ENCODE measurements at places on chromosomes 4 and X. TPM values are rescaled to one million over a fixed set of nuclear protein-coding genes. Genes with fewer than 3 reads are reported as not detected.
A peak's percentile ranks its signal among the peaks of the same experiment; 100 is the strongest.

DNA sequence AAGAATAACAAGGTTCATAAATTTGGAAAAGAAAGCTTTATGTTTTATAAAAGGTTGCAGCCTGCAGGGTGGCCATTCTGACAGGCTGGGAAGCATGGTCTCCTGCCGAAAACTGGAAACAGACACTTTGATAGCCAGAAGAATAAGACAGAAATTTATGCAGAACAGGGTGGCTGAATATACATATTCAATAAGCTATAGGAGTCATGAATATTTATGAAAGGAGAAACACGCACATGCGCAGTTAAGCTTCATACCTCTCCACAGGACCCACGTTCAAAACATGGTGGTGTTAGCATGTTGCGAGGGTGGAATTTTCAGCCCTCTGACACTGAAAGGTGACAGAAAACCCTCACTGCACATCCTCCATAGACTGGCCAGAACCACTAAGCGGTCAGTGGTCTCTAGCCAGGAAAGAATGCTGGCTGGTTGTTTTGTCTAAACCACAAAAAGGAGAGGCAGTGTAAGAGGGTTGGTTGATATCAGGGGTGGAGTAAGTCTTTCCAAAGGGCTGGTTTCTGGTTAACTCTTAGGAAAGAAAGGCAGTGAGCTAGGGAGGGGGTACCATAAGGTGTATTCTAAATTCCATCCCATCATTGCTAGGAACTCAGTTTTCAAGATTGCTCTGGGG, 58.2 kb downstream of the ANXA10 start:
- no peak for DNase-seq

- no peak for DNase-seq
These were observed 1.6 kb upstream of the LRAT start for GRCh38 chr4:154741922-154742850.

DNA sequence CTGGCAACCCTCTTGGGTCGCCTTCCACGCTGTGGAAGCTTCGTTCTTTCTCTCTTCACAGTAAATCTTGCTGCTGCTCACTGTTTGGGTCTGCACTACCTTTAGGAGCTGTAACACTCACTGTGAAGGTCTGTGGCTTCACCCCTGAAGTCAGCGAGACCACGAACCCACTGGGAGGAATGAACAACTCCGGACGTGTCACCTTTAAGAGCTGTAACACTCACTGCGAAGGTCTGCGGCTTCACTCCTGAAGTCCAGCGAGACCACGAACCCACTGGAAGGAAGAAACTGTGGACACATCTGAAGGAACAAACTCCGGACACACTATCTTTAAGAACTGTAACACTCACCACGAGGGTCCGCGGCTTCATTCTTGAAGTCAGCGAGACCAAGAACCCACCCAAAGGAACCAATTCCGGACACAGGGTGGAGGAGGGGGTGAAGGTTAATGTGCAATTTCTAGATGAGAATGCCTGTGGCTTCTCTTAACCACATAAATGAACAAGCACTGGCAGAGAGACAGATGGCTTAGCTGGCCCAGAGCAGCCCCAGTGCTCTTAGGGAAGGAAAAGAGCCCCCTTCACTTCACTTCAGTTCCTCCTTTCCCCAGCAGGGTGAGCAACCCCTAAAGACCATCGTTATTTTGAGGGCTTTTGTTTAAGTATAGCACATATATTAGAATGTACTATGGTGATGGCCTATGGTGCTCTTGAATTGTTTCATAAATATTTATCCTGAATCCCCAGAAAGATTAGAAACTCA, 73.0 kb downstream of the LUZP4 start:
- no peak for DNase-seq

SLC49A3 gene
- total RNA-seq, result 14.6 TPM

- DNase-seq, result no peak
These were observed 810.7 kb upstream of the AMOT start for GRCh38 chrX:113651306-113651705.

DNA sequence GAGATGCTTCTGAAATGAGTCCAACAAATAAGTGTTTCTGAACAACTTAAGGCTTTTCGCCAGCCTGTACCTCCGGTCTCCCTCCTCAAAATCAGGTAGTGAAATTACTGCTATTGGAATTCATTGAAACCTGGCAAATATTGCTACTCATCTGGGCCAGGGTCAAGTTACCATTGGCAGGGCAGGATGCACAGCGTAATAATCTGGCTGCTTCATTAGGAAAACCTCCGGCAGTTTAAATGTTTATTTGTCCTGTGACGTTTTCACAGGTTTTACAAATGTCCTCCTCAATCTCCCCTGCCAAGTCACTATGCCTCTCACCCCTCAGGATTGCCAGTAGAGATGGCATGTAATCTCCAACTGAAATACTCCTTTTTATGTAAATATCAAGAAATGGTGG, 92.6 kb upstream of the KDR start:
- no peak for DNase-seq

- no peak for DNase-seq
These were observed 163.6 kb downstream of the ZNF674 start for GRCh38 chrX:46381630-46382029.

- DNase-seq, result no peak
These were observed 101.9 kb downstream of the PCDH7 start for GRCh38 chr4:30821859-30822612.

DNA sequence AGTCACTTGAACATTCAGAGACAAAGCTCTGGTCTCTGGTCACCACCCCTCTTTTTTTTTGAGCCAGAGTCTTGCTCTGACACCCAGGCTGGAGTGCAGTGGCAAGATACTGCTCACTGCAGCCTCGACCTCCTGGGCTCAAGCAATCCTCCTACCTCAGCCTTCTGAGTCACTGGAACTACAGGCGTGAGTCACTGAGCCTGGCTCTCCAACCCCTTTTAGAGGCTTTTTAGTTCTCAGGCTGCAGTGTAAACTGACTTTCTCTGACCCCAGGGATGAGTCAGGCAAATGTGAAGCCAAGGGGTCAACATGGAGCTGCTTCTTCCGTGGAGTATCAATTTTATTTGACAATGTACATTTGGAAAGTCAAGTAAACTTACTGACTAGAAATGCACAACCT, 229.2 kb downstream of the PTTG2 start:
- DNase-seq, result no peak

DNA sequence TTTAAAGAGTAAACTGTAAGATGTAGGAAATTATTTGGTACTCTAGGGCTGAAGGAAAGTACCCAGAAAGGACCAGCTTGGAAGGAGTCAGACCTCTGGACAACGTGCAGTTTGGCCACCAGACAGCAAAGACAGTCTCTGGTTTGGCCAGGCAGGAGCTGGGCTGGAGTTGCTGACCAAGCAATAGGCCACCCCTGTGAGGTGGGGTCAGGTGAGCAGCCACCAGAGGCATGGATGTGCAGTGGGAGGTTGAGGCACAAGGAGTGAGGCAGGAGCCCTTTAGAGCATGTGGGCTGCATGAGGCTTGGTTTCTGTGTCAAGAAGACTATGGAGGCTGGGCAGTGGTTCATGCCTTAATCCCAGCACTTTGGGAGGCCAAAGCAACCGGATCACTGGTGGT, 17.7 kb upstream of the MRFAP1 start:
- no peak for DNase-seq

POF1B gene
- total RNA-seq, result 1.2 TPM

IBSP gene
- total RNA-seq, result not detected

GRCh38 chr4:131388277-131388676, 1760.8 kb upstream of the PCDH10 start:
- DNase-seq, result no peak

- no peak for DNase-seq
These were observed 17.5 kb downstream of the TRAPPC2 start for GRCh38 chrX:13716905-13717304.

GRCh38 chr4:185774845-185775680, 36.9 kb downstream of the SORBS2 start:
- DNase-seq, result no peak

GRCh38 chr4:17168571-17168970, 270.1 kb upstream of the LDB2 start:
- no peak for DNase-seq

TIGD4 gene
- 0.13 TPM for total RNA-seq

- no peak for DNase-seq
These were observed 110.9 kb downstream of the SLC39A8 start for GRCh38 chr4:102234243-102234838.

TRIM2 gene
- 15.3 TPM for total RNA-seq

DNA sequence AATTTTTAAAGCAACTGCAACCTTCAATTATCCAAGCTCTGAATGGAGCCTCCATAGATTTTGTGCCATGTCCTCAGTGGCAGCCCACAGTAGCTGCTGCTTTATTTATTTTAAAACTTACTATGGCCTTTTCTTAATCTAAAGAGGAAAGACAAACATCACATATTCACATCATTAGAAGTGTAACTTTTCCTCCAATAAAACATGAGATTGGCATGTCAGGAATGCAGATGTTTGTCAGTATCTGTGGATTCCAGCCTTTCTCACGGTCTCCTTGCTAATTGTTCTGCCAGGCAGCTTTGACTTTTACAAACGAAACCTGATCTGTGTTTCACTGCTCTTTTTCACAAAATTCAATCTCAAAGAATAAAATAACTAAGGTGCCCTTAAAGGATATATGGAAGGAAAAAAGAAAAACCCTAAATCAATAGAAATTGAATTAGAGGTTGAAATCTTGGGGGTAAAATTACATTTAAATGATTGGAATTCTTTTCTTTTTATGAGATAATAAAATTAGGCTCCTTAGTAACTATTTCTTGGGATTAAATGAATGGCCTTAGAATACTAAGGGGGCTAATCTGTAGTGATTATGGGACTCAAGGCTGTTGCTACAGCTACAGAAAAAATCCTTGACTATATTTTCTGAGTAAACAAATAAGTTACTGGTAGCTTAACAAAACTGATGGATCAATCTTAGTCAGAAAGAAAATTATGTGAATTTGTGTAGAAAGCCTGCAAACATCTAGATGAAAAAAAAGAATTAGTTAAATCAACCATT, 151.3 kb downstream of the RTL9 start:
- DNase-seq, result no peak

- DNase-seq, result no peak
These were observed 1999.1 kb upstream of the ADGRL3 start for GRCh38 chr4:59200992-59201391.

ZCCHC18 gene
- 0.65 TPM for total RNA-seq

RASL11B gene
- 5.4 TPM for total RNA-seq

GRCh38 chr4:2427383-2428334, 8.9 kb downstream of the CFAP99 start:
- peak; percentile 31 for DNase-seq

DNA sequence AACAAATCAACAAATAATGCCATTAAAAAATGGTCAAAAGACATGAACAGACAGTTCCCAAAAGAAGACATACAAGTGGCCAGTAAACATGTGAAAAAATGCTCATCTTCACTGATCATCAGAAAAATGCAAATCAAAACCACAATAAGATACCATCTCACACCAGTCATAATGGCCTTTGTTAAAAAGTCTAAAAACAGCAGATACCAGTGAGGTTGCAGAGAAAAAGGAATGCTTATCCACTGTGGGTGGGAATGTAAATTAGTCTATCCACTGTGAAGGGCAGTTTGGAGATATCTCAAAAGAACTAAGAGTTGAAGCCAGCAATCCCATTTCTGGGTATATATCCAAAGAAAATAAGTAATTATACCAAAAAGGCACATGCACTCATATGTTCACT, 668.1 kb upstream of the CPEB2 start:
- DNase-seq, result no peak

- no peak for DNase-seq
These were observed 84.5 kb downstream of the PRKG2 start for GRCh38 chr4:81130569-81130968.

Measured in Right ventricle myocardium superior (tissue), 1 donor.